ENCODE measurements at places on chromosomes 6 and 20.

- peak; percentile 49 for DNase-seq
These were observed 150.6 kb downstream of the GJA10 start for GRCh38 chr6:90044833-90045381.

GRCh38 chr6:11317885-11318771 lies 85.7 kb upstream of the NEDD9 start:
- peak; percentile 80 for DNase-seq

DNA sequence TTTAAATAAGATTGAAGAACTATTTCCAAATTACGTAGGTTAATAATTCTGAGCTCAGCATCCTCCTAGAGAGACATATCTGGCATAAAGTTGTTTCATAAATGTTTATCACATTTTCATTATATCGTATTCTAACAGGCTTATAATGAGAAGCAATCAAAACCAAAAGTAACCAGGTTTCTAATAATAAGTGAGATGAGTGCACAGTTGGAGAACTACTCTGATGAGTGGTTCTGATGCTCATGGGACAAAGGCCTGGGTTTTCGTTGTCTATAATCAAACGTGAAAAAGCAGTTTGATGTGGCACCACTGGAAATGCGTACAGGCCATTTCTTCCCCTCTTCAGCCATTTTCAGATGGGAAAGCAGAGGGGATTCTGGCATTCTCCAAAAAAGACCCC lies 4.7 kb upstream of the SERPINB6 start:
- DNase-seq = no peak

DNA sequence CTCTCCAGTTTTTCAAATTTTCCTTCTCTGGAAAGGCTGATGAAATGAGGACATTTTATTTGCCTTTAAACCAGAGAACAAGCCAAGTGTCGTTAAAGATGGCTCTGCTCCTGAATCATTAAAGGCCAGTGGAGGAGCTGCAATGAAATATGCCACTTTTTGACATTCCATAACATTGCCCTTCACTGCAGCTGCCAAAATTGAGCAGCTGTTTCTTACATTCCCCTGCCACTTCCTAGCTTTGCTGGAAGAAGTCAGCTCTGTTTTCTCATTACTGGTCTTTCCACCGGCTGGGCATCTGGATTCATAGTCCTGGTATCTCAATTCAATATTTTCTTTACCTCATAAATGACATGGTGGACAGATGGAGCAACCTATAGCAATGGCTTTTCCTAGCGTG lies 45.5 kb upstream of the NRN1 start:
- no peak for DNase-seq

- DNase-seq = no peak
These were observed 22.3 kb downstream of the TTLL2 start for GRCh38 chr6:167347226-167347625.

DNA sequence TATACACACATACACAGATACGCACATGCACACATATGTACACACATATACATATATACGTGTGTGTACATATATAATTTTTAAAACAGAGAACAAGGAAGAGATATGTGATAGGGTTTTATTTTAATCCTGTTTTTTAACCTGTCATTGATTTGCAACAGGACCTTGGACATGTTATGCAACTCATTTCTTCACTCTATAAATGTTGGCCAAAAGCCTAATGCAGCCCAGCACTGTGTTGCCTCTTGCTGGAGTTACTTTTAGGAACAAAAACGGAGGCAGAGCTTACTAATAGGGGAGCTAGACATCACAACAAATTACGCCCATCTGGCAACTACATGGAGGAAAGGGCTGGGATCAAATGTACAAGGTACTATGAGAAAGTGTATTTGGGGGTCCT lies 179.9 kb upstream of the TAB2 start:
- DNase-seq = no peak

- no peak for DNase-seq
These were observed 138.5 kb downstream of the ZDHHC14 start for GRCh38 chr6:157519255-157520116.

Measured in suppressor macrophage (primary cell).